CD4-positive, alpha-beta T cell treated with Interleukin-15 for 1 hour (primary cell): ENCODE measurements at places on chromosomes 3 and 15.

- DNase-seq = no peak
These were observed 4.9 kb upstream of the KY start for GRCh38 chr3:134655706-134656105.

- no peak for DNase-seq
These were observed 406.0 kb downstream of the GAP43 start for GRCh38 chr3:116029266-116029665.

- DNase-seq = no peak
These were observed 27.8 kb downstream of the DRD3 start for GRCh38 chr3:114151091-114151490.

DNA sequence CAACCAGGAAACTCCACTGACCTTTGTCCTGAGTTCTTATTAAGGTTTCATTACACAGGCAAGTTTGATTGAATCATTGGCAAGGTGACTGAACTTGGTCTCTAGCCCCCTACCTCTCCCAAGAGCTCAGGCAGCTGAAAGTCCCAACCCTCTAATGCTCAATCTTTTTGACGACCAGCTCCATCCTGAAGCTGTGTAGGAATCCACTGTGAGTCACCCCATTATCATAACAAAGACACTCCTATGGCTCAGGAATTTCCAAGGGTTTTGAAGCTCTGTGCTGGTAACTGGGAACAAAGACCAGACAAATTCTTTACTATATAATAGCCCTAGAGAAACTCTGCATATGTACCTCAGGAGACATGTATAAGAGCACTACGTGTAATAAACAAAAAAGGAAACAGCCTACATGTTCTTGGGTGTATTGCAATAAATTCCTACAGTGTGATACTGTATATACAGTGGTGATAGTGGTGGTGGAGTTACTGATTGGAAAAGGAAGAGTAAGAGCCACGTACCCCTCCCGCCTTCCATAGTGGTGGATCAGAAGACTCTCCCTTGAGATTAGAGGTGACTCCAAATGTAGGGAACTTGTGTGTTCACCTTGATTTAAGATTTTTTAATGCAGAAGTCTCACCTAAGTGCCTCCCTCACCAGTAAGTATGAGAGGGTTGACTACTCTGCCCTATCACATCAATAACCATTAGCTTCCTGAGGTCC lies 116.6 kb downstream of the ST8SIA2 start:
- DNase-seq = no peak

- no peak for DNase-seq
These were observed 163.1 kb downstream of the ZNF385D start for GRCh38 chr3:21587894-21588293.

- no peak for DNase-seq
These were observed 516.8 kb upstream of the PROK2 start for GRCh38 chr3:72301779-72302178.

GRCh38 chr3:12345141-12345561 lies 56.3 kb downstream of the PPARG start:
- no peak for DNase-seq

- no peak for DNase-seq
These were observed 18.8 kb upstream of the RPLP1 start for GRCh38 chr15:69433831-69434230.

- DNase-seq = no peak
These were observed 2.2 kb downstream of the CDCP1 start for GRCh38 chr3:45143673-45144671.
